ENCODE measurements at places on chromosomes 7 and 10.
A peak's percentile ranks its signal among the peaks of the same experiment; 100 is the strongest.

GRCh38 chr7:71312755-71313490 is 181.0 kb downstream of the GALNT17 start:
- H3K4me3 ChIP-seq: no peak overlapping the region
- H3K4me1 ChIP-seq: no peaks in the 10 kb centered on the region
- H3K36me3 ChIP-seq: no peaks in the 10 kb centered on the region
- H3K27me3 ChIP-seq: no peaks in the 10 kb centered on the region

- DNase-seq: no peak
- no peak overlapping the region for H3K4me3 ChIP-seq
- H3K27me3 ChIP-seq: no peaks in the 10 kb centered on the region
- H3K36me3 ChIP-seq: no peaks in the 10 kb centered on the region
- no peaks in the 10 kb centered on the region for H3K4me1 ChIP-seq
Observed at GRCh38 chr10:13873196-13873595, 286.4 kb downstream of the PRPF18 start.

GRCh38 chr10:129021594-129022304 is 445.3 kb upstream of the MGMT start:
- H3K4me3 ChIP-seq: no peak overlapping the region
- H3K4me1 ChIP-seq: no peaks in the 10 kb centered on the region
- no peak overlapping the region for H3K27ac ChIP-seq
- H3K36me3 ChIP-seq: no peaks in the 10 kb centered on the region
- no peak for DNase-seq

DNA sequence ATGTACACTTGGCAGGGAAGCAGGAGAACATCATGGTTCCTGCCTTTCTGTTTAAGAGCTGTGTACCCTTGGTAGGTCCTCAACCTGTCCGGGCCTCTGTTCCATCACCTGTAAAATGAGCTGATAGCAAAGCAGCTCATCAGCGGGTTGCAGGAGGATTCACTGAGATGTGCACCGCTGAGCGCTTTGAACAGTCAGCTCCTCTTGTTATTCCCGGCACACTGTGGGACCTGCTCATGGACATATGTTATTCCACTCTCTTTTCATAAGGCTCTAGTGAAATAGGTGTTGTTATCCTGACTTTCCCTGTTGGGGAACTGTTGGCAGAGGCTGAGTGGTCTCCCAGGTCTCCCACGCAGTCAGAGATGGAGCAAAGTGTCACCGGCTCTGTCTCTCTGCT is 497.5 kb upstream of the ZMIZ1 start:
- peaks cover 12% of the 10 kb centered on the region for H3K4me1 ChIP-seq
- H3K27me3 ChIP-seq: no peaks in the 10 kb centered on the region

DNA sequence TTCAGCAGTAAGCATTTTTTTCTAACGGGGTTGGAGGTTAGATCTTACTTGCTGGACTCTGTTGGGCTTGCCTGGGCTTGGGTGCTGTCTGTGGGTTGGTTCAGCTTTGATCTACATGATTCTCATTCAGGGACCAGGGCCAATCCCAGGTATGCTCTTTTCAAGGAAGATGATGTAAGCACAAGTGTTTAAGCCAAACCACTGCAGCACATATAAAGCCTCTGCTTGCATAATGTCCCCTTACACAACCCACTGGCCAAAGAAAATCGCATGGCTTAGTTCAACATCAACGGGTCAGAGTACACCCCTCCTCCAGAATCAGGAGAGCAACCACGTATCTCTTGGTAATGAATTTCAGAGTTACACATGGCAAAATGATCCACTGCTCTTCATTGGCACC is 83.9 kb downstream of the DNAJB9 start:
- no peaks in the 10 kb centered on the region for H3K4me1 ChIP-seq
- H3K36me3 ChIP-seq: no peaks in the 10 kb centered on the region

- no peak for DNase-seq
- no peaks in the 10 kb centered on the region for H3K27me3 ChIP-seq
- no peak overlapping the region for H3K4me3 ChIP-seq
Observed at GRCh38 chr10:23435378-23435777, 3.5 kb upstream of the OTUD1 start.

DNA sequence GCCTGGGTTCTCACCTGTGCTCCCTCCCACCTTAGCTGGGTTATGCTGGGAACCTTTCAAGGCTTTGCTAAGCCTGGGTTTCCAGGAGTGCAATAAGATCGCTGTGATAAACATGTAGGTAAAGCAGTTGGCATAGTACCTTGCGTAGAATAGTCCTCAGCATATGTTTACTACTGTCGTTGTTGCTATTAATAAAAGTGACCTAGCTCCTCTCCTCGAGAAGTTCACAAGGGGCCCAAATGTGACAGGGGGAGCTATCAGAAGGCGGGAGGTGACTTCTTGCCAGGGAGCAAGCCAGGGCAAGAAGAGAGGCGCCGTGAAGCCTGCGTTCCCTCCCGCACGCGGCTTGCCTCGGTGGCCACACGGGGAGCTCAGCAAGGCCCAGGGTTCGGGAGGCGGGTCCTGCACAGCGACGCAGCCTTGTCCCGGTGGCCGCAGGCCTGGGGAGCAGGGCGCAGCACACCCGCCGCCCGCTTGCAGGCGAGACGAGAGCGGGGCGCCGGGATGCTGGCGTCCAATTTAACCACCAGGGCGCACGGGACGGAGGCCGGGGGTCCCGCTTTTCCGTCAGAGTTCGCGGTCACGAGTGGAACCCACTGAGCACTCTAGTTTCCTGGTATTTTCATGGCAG is 106.2 kb downstream of the SNX10 start:
- peak overlapping the region; percentile 80 for H3K4me3 ChIP-seq
- peak overlapping the region; percentile 16 for H3K27ac ChIP-seq
- DNase-seq: peak; percentile 40
- peaks cover 15% of the 10 kb centered on the region for H3K4me1 ChIP-seq
- H3K27me3 ChIP-seq: no peaks in the 10 kb centered on the region

DNA sequence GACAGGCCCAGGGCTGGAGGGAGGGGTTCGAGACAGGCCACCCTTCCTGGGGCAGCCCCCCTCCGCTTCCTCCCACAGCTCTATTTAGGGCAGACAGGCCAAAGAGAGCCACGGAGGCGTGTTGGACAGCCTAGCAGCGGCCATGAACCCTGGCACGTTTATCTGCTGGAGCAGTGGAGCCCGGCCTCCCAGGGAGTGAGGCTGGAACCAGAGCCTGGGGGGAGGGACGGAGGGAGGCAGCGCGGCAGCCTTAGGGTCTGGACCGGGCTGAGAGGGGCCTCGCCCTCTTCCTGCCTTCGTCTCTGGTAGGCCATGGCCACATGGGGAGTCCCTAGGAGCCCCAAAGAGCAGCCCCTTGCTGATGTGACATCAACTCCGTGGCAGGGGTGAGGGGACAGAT is 17.1 kb downstream of the UNCX start:
- no peaks in the 10 kb centered on the region for H3K36me3 ChIP-seq
- H3K4me3 ChIP-seq: no peak overlapping the region
- H3K27ac ChIP-seq: no peak overlapping the region
- H3K4me1 ChIP-seq: no peaks in the 10 kb centered on the region

DNA sequence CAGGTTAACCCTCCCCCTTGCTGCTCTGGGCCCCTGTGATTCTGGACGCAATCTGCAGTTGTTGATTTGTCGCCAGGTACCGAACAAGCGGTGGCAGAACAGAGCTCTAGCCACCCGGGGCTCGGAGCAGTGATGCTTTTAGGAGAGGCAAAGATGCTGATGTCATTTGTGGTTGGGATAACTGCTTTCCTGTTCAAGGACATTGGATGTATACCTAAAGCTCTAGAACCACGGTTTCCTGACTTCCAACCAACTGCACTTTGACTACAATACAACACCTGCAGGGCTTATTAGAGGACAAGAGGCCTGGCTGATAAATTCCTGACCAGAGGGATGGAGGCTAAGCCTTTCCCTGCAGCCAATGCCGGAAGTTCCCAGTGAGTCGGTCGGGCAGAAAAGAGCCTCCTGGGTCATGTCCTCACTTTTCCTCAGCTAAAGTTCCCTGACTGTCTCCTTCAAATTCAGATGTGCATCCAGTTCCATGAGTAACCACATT is 6.5 kb upstream of the RBM20 start:
- H3K4me1 ChIP-seq: peaks cover 12% of the 10 kb centered on the region
- H3K4me3 ChIP-seq: no peak overlapping the region
- H3K27ac ChIP-seq: no peak overlapping the region
- DNase-seq: no peak
- no peaks in the 10 kb centered on the region for H3K36me3 ChIP-seq

DNA sequence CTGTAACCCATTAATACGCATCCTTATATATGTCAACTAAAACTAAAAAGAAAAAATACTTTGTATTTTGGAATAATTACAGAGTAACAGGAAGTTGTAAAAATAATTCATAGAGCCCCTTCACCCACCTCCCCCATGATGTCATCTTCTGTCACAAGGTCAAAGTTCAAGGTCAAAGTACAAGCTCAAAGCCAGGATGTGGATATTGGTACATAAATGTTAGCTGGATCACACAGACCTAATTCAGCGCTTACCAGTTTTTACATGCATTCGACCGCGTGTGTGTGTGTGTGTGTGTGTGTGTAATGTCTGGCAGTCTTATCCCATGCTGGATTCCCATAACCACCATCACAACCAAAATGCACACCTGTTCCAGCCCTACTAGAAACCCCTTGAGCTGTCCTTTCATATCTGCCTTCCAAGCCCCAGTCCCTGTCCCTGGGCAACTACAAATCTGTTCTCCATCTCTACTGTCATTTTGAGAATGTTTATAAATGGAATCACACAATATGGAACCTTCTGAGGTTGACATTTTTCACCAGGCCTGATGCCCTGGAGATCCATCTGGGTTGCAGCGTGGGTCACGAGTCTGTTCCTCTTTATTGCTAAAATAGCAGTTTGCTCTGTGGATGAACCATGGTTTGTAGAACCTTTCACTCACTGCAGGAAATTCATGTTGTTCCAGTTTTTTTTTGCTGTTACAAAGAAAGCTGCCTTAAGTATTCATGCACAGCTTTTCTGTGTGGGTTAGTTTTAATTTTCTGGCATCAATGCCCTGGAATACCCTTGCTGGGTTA is 153.6 kb upstream of the PITRM1 start:
- H3K4me3 ChIP-seq: no peak overlapping the region
- no peak overlapping the region for H3K27ac ChIP-seq
- no peaks in the 10 kb centered on the region for H3K36me3 ChIP-seq
- H3K4me1 ChIP-seq: no peaks in the 10 kb centered on the region

GRCh38 chr7:132187391-132187790 is 388.9 kb downstream of the PLXNA4 start:
- no peak overlapping the region for H3K4me3 ChIP-seq
- H3K4me1 ChIP-seq: no peaks in the 10 kb centered on the region
- H3K27me3 ChIP-seq: no peaks in the 10 kb centered on the region
- no peaks in the 10 kb centered on the region for H3K36me3 ChIP-seq
- no peak overlapping the region for H3K27ac ChIP-seq
- DNase-seq: no peak

DNA sequence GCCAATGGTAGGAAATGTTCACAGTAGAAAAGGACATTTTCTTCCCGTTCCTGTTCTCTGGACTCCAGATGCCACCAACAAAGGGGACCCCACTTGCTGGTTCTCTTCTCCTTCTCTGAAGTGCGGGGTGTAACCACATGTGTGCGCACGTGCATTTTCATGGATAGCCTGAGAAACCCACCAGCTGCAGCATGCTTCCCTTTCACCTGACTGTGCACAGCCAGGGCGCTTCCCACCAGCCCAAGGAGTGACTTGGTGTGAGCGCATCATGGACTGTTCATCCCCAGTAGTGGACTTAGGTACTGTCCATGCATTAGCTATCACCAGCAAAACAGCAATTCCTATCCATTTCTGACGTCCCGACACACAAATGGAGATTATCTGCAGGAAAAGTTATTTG is 29.6 kb upstream of the DPYSL4 start:
- DNase-seq: no peak
- no peak overlapping the region for H3K27ac ChIP-seq

DNA sequence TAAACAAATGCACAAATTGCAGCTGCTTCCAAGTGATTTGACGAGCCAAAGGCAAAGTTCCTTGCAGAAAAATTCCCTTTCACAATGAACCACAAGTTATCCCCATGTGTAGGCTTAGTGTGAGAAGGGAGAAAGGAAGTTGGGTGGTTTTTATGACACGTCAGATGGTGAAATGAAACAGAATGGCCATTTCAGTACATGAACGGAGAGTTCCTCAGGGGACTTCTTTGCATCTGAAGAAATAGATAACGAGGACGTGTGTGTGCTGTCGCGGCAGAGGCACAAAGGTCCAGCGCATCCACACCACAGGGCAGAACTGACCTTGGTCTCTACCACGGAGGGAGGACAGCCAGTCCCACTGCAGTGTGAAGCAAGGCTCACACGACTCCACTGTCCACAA is 135.9 kb downstream of the PAXIP1 start:
- no peaks in the 10 kb centered on the region for H3K36me3 ChIP-seq
- H3K27ac ChIP-seq: no peak overlapping the region
- no peaks in the 10 kb centered on the region for H3K4me1 ChIP-seq
- peaks cover 4% of the 10 kb centered on the region for H3K27me3 ChIP-seq
- no peak overlapping the region for H3K4me3 ChIP-seq

DNA sequence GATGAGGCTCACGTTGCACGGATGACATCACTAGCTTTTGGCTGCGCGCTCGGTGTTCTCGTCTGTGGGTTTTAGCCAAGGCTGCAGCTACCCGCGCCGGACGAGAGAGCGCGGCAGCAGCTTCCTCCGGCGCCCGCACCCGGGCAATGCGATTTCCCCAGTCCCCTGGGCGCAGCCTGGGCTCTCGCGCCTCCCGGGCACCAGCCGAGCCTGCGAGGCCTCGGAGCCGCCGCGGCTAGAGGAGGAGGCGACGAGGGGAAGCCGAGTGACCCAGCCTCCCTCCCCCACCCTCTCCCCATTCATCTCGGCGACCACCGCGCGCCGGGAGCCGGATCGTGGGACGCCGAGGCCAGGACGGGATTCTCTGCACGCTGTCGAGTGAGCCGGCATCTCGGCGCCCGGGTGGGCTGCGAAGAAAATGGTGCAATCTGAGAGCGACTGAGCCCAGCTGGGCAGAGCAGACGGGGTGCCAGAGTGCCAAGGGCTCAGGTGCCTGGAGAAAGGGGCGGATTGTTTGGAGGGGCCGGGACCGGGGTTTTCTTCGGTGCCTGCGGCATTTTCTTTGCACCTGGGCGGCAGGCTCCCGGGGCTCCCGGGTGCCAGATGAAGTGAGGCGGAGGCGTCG is 1.2 kb upstream of the TMEM178B start:
- no peak overlapping the region for H3K27ac ChIP-seq
- no peaks in the 10 kb centered on the region for H3K27me3 ChIP-seq
- no peaks in the 10 kb centered on the region for H3K36me3 ChIP-seq
- DNase-seq: no peak
- H3K4me3 ChIP-seq: no peak overlapping the region
- H3K4me1 ChIP-seq: no peaks in the 10 kb centered on the region

GRCh38 chr10:68406111-68406814 is 814 bp downstream of the RUFY2 start:
- DNase-seq: peak; percentile 68
- peak overlapping the region; percentile 99 for H3K4me3 ChIP-seq
- no peaks in the 10 kb centered on the region for H3K36me3 ChIP-seq
- H3K27ac ChIP-seq: peak overlapping the region; percentile 97

Measured in Caco-2 (cell line).